ENCODE measurements at places on chromosomes 3 and 15. TPM values are rescaled to one million over a fixed set of nuclear protein-coding genes. Genes with fewer than 3 reads are reported as not detected.

- DNase-seq, result no peak
Observed at GRCh38 chr3:195803289-195803908, 8.3 kb downstream of the MUC4 start.

CCDC71 gene
- total RNA-seq, result 23.9 TPM

PRSS50 gene
- total RNA-seq, result 0.46 TPM

DNA sequence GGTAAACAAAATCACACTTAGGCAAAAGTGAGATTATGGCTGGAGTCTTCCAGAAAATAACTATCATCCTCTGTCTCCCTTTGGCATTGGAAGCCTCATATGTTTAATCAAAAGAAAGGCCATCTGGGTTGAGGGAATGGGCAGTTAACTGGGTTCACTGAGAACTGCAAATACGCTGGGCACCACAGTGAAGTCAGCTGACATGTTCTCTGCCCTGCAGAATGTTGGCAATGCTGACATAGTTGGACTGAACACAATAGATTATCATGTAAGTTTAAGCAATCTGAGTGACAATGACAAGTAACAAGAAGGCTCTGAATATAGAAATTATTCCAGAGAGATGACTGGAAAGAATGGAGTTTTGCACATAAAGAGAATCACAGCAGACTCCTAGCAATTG is 43.8 kb upstream of the SLC25A26 start:
- DNase-seq, result no peak

DNA sequence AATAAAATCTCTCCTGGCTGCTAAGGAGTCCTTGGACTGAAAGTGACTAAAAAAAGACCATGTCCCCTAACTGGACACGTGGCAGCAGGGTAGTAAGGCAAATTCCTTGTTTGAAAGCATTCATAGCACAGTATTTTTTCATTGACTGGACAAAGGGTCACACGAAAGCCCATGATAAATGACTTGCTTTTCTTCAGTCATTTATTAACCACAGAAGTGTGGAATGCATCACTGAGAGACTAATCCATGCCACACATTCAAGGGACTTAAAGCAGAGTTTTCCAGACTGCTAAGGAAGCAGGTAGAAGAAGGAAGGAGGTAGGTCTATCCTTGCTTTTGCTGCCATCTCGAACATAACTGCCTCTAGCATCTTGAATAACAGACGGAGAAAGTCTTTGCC is 31.2 kb downstream of the CASR start:
- DNase-seq, result no peak

CPNE9 gene
- total RNA-seq, result not detected

SLC12A1 gene
- not detected for total RNA-seq

- no peak for DNase-seq
Observed at GRCh38 chr3:100006570-100007271, 107.6 kb downstream of the FILIP1L start.

DNA sequence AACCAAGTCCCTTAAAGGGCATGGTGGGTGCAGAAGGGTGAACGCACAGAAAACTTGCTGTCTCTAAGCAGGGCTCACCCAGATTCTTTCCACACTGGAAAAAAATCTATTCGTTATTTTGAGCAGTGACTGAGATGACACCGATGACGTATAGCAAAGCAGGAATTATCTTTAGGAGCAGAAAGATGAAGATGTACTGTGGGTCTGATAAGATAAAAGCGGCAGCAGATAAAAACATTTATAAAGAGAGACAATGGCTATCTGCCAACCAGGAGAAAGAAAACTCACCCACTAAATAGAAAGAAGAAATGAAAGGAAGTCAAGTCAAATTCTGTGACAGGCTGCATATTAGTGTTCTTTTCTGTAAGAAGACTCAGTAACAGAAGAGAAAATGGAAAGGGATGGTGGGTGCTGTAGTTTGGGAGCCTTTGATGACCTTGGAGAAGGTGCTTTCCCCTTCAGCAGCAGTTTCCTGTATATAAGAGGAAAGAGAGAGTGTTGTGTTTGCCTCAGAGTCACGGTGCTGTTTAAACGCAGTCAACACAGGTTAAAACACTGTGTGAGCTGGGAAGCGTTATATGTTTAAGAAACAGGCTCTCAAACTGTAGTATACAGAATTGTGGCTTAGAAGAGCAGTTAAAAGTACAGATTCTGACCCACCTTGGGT is 111.6 kb downstream of the AQP9 start:
- DNase-seq, result no peak

DNA sequence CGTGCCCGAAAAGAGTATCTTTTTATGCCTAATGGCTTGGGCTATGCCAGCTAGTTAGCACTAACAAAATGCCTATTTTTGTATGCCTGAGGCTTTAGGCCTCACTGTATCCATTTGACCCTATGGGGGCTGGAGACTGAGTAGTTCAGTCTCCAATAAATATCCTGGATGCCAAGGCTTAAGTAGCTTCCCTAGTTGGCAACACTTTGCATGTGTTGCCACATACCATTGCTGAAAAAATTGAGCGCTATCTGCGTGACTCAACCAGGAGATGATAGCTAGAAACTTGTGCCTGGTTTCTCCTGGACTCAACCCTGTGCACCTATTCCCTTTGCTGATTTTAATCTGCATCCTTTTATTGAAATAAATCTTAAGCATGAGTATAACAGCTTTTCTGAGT is 58.4 kb upstream of the ATP2C1 start:
- no peak for DNase-seq

GRCh38 chr3:62259924-62260323 is 113.4 kb downstream of the FEZF2 start:
- DNase-seq, result no peak

- no peak for DNase-seq
Observed at GRCh38 chr3:67685499-67685898, 31.1 kb upstream of the SUCLG2 start.

DNA sequence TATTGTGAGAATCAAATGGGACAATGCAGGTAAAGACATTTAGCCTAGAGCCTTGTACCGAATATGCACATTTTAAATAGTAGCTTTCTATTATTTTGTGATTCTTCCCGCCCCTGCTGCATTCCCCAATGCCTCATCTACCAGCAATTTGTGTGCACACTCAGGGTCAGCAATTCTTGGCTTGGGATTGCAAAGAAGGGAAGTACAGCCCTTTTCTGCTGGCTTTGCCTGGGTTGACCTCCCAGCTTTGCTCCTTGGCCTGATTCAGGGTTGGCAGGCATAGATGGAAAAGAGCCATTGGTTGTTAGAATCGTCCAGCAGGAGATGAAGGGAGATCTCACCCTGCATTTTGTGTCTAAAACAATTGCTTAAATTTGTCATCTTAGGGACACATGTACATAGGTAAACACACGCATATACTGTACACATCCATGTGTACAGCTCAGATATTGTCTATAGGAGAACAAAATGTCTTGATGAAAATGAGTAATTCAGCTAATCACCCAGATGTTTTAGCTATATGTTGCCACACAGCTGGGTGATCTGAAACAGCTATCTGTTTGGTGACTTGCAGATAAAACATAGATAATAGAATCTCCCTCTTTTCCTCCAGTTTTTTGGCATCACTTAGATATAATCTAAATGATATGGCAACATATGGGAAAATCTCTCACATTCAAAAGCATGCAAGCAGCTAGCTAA is 340.9 kb upstream of the TBL1XR1 start:
- DNase-seq, result no peak

GRCh38 chr15:39344662-39345141 is 236.2 kb upstream of the THBS1 start:
- no peak for DNase-seq

GRCh38 chr3:174640932-174641331 is 218.2 kb upstream of the NAALADL2 start:
- no peak for DNase-seq

DNA sequence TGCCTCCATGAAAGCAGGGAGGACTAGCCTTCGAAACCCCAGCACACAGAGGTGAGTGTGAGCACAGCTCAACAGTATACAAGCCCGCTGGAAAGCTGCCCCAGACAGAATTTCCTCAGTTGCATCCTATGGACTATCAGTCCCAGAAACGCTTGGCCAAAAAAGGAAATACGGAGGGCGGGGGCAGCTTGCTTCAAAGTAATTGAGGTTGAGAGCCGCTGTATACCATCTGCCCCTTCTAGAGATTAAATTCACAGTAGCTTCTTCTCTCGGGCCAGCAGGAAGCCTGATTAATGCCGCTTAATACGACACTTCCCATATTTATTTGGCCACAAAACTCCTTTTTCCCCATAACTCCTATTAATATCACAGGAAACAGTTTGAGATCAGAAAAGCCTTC is 88.7 kb downstream of the LIPC start:
- no peak for DNase-seq

B3GALNT1 gene
- 5.5 TPM for total RNA-seq

SGO1 gene
- total RNA-seq, result not detected

GRCh38 chr3:129983561-129983960 is 9.0 kb downstream of the TRH start:
- no peak for DNase-seq

DNA sequence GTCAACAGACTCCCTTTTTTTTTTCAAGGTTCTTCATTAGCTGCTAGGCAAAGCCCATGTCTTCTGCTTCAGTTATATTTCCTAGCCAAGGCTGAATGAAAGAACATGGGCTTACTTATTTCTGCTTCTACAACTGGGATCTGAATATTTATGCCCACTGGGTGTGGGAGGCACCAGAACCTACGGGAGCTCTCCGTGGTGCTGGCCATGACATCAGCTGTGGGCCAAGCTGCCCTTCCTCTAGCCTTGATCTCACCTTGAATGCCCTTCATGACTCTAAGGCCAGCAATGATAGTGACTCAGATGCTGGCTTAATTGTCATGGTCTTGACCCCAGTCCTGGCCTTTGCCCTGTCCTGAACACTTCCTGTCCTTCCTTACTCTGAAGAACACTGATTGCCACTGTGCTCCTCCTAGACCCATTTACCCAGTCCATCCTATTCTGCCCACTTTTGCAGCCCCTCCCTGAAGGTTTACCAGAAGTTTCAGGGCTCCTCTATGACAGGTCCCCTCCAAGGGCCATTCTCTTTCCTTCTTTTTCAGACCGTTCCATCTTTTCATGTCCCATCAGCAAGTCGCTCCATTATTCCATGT is 32.8 kb upstream of the PRR20G start:
- DNase-seq, result peak; percentile 29

GRCh38 chr3:86984271-86984670 is 6.7 kb downstream of the VGLL3 start:
- no peak for DNase-seq

SCG3 gene
- 1.2 TPM for total RNA-seq

WWTR1 gene
- total RNA-seq, result 413 TPM

TBC1D5 gene
- 83.1 TPM for total RNA-seq

FLNB gene
- 102 TPM for total RNA-seq

DNA sequence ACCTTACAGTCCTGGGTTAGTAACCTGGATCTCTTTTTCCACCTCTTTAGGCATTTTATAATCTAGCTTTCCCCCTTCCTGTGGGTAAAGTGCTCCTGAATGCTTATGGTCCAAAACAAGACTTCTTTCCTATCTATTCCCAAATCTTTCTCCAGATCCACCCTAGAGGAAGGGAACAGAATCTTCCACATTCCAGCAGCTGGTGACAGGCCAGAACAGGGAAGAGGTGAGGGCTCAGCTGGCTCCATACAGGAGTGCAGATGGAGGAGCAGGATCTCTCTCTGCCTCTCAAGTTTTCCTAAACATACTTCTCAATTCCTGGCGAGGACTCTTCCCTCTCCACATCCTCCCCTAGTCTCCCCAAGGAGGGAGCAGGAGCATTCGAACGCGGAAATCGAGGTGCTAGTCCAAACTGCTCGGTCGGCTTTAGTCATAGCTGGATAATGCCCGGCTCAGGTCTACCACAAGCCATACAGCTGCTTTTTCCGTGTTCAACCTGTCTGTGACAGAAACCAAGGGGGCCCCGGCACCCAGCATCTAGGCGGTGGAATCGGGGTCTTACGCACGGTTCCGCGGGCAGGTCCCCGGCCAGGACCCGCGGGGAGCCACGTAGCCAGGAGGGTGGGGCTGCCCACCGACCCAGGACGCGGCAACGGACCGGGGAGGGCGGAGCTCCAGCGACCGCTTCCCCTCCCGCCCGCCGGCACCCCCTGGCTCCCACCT is 4.0 kb downstream of the RASSF1 start:
- no peak for DNase-seq

DNA sequence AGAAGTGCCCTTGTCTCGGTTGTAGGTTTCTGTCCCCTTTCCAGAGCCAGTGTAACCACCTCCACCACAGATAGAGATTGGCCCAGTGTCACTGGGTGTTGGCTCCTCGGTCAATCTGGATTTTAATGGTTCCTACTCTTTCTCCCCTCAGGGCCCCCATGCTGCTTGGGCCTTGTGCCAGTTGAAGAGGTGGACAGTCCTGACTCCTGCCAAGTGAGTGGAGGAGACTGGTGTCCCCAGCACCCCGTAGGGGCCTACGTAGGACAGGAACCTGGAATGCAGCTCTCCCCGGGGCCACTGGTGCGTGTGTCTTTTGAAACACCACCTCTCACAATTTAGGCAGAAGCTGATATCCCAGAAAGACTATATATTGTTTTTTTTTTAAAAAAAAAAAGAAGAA is 75.2 kb downstream of the BOC start:
- no peak for DNase-seq

TOPBP1 gene
- 17.1 TPM for total RNA-seq

GRCh38 chr3:196740481-196741248 is 1.0 kb downstream of the PAK2 start:
- peak; percentile 92 for DNase-seq

GOLGA8G gene
- 0.17 TPM for total RNA-seq

MAGI1 gene
- total RNA-seq, result 17.1 TPM

GRCh38 chr3:18739099-18739433 is 313.9 kb upstream of the SATB1 start:
- no peak for DNase-seq

DNA sequence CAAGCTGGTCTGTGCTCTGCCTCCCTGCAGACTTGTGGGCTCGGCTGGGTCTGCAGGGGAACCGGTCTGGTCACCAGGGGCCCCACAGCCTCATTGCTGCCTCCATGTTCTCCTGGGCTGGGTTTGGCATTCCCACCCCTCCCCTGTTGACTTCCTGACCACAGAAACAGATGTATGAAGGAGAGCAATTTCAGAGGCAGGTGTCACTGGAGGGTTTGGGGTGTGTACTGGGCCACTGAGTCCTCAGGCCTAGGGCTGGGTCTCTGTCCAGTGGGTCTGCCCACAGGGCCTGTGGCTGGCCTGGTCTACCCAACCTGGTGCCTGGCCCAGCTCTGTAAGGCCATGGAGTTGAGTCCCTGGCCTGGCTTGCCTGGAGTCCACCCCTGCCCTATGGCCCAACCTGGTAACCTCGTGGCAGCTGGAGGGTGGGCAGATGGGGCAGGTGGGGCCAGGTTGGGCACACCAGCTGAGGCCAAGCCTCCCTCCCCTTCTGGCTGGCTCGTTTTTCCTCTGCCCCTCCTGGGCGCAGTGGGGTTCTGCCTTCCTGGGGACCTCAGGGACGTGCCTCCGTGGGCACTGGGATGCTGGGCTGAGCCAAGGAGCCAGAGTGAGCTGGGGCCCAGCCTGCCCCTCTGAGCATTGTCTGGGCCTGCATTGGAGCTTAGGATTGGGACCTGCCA is 20.8 kb downstream of the PLXNA1 start:
- DNase-seq, result no peak

IQCH gene
- 0.83 TPM for total RNA-seq

GRCh38 chr3:163508206-163508605 is 1570.1 kb downstream of the SI start:
- DNase-seq, result no peak

- no peak for DNase-seq
Observed at GRCh38 chr15:59247364-59247763, 40.7 kb downstream of the LDHAL6B start.

- no peak for DNase-seq
Observed at GRCh38 chr15:84883466-84883865, 996 bp upstream of the SLC28A1 start.

MANF gene
- 16.2 TPM for total RNA-seq

- no peak for DNase-seq
Observed at GRCh38 chr3:15331606-15332404, 581 bp downstream of the SH3BP5 start.

GNAT1 gene
- not detected for total RNA-seq

PROS1 gene
- total RNA-seq, result 45.6 TPM
